ENCODE measurements at places on chromosomes 7 and 10.

GRCh38 chr10:89371987-89372386 is 5.9 kb upstream of the IFIT1B start:
- no peak for DNase-seq

DNA sequence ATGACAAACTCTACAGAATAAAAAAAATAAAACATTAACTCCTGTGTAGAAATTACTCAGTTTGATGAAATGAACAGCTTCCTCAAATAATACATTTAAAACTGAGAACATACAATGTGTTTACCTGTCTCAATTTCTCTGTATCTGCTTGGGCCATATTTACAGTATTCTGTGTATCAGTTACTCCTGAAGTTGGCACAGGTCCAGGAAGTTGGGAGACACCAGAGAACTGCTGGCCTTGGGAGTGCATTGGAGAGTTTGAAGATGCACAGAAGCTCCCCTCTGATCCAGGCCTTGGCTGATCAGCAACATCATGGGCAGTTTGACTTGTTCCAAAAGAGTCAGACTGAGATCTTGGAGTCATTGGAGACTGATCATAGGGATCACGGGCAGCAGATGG is 155.1 kb downstream of the GALNT11 start:
- no peak for DNase-seq

GRCh38 chr10:44293306-44293778 is 91.6 kb downstream of the CXCL12 start:
- DNase-seq = no peak

DNA sequence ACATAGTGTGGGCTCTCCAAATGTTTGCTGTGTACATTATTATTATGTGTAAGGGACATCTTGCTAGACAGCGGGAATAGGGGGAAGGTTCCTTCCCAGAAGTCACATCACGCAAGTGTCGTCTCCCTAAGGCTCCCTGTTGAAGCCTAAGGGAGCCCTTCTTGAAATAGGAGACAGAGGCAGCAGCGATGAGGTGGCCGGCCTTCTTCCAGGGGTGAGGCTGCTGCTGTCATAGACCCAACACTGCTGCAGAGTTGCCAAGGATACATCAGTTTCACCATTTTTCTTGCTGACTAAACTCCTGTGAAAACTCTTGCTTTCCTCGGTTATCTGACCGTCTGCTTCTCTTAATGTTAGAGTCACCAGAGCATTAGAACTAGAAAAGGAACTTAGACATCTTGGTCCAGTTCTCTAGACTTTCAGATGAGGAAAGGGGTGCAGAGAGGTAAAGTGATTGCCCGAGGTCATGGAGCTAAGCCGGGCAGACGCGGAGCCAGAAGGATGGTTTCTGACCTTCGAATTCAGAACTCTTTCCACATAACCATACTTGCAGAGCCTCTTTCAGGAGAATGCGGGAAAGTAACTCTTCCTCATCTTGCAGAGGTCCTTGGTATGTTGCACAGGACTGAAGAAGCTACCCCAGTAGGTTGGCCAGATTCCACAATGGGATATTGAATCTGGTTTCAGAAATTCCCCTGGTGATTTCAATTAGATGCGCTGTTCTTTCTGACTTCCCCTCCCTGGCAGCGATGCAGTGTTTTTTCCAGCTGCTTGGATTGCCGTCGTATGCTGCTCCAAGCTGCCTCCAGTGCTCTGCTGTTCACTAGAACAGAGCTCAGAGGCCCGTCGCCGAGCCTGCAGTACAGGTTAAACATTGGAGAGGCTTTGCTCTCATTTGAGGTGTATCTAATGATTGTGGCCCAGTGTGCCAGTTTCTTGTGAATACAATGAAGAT is 217.1 kb downstream of the CAMK1D start:
- no peak for DNase-seq

- no peak for DNase-seq
Measured at GRCh38 chr10:100395626-100396025, 48.6 kb downstream of the SCD start.

GRCh38 chr10:24857031-24857725 is 95.2 kb downstream of the PRTFDC1 start:
- no peak for DNase-seq

GRCh38 chr10:50456719-50457118 is 167.0 kb downstream of the SGMS1 start:
- DNase-seq = no peak

- no peak for DNase-seq
Measured at GRCh38 chr10:35735412-35735811, 93.3 kb upstream of the FZD8 start.

GRCh38 chr7:45001138-45001694 is 1.2 kb downstream of the CCM2 start:
- DNase-seq = no peak

DNA sequence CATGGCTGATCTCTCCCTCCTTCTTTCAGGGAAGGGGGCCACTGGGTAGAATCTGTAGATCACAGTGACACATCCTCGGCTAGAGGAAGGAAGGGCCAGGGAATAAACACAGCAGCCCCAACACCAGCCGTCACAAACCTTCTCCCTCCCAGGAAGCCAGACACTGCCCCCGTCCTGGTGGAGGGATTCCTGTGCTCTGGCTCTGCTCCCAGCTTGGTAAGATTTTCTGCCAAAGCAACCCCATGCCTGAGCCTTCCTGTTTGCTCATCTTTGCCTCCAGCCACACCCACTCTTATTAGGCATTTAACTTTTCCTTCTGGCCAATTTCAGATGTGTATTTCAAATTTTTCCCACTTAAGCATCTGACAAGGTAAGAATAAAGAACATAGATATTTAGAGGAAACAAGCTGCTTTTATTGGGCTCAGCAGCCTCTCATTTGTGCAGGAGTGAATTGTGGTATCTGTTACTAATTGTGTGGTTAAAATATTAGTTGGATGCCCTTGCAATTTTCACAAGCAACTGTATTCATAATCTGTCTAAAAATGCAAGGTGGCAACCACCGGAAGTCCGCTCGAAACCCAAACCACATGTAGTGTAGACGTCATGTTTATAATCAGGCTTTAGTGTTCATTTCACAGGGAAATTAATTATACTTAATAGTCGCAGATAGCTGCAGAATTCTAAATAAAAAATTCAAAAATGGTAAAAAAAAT is 13.2 kb upstream of the NPS start:
- DNase-seq = no peak

DNA sequence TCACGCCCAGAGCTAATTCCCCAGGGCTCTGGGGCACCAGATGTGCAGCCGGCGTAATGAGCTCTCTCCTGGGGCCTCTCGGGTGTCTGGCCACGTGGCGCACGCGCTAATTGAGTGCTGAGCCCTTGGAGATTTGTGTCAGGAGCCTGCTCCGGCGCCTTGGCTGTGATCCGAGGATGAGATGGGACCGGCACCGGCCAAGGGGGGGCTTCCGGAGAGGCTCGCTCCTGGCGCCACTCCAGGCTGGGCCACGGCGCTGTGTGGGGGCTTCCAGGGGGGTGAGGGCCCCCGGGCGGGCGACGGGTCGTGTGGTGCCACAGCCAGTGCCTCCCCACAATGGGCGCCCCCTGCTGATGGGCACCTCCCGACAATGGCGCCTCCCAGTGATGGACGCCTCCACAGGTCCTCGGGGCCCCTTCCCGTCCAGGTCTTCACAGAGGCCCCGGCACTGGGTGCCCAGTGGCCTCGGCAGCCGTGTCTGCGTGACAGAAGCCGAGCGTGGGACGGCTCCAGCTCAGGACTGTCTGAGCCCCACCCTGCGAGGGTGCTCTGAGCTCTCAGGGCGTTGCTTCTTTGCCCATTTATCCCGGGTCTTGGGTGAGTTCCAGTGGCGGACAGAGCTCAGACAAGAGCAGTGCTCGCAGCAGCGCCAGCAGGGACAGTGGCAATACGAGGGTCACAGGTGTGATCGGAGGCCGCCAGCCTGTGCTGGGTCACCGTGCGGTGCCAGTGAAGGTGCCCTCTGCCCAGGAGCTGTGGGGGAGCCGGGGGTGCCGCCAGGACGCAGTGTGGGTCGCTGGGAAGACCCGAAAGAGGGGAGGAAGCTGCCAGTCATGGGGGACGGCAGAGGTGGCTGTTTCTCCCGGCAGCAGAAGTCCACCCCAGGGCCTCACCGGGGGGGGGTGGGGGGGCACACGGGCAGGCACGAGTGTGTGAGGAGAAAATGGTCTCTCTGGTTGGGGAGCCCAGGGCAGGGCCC is 8.2 kb upstream of the NKX6-2 start:
- no peak for DNase-seq

- no peak for DNase-seq
Measured at GRCh38 chr10:73093922-73094850, 2.5 kb downstream of the P4HA1 start.

GRCh38 chr7:23385140-23385539 is 85.2 kb downstream of the IGF2BP3 start:
- DNase-seq = no peak

DNA sequence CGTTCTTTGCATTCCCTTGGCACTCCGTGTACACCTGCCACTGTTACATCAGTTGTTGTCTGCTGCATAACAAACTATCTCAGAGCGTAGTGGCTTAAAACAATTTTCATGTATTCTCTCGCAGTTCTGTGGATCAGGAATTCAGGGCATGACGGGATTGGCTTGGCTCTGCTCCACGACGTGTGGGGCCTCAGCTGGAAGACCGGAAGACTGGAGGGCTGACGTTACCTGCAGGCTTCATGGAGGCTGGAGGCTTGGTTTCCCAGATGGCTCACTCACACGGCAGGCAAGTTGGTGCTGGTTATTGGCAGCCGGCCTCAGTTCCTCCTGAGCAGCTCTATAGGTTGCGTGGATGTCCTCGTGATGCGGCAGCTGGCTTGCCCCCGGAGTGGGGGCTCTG is 25.5 kb downstream of the NYAP1 start:
- no peak for DNase-seq

DNA sequence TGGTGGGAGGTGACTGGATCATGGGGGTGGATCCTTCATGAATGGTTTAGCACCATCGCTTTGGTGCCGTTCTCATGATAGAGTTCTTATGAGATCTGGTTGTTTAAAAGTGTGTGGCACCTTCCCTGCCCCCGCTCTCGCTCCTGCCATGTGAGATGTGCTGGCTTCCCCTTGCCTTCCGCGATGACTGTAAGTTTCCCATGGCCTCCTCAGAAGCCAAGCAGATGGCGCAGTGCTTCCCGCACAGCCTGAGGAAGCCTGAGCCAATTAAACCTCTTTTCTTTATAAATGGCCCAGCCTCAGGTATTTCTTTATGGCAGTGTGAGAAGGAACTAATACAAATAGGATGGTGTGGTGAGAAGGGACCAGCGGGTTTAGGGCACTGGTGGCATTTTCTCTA is 243.3 kb upstream of the CELF2 start:
- DNase-seq = no peak

DNA sequence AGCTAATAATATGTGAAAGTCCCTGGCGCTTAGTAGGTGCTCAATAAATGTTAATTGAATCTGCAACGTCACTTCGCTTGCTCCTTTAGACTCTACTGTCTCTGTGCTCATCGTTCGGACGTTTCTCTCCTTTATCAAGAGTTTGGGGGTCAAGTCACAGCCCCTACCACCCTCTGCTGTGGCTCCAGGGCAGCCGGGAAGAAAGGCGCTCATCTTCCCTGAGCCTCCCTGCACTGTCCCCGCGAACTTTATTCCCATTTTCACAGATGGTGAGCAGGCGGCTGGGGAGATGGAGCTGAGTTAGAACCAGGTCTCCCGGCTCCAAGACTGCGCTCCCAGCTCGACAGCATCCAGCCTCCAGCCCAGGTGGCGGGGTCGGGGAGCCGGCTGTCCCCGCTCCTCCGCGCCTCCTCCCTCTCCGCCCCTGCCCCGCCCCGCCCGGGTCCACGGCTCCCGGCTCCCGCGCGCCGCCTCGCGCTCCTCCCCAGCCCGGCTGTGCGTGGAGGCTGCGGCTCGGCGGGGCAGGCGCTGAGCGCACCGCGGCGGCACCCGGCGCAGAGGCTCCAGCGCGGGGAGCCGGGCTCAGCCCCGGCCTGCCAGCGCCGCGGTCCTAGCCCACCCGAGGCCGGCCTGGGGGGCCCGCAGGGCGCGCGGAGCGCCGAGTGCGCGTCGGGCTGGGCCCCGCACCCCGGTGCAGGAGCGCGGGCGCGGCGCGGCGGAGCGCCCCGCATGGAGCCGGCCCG is at the start of gene CLEC2L:
CLEC2L (plus strand) TSS at position 487 of the 743 bp plus-strand sequence; CDS start at position 730, 243 bp downstream.
- DNase-seq = no peak

GRCh38 chr7:130560972-130561371 is 69.1 kb downstream of the MEST start:
- DNase-seq = peak; percentile 23

DNA sequence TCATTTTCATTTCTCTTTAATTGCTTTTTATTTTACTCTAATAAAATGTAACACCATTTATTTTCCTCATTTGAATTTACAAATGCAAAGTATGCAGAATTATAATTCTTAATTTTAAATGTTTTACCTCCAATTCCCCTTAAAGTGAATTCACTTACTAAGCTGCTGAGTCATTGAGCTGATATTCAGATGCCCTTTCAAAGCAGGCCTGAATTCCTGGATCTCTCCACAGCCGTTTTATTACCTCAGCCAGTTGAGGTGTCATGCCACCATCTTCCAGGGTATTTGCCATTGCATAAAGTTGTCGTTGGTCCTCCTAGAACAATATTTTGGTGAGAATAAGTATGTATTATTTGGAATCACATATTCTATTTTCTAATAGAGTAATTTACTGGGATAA is 33.2 kb downstream of the GNAT3 start:
- DNase-seq = no peak

DNA sequence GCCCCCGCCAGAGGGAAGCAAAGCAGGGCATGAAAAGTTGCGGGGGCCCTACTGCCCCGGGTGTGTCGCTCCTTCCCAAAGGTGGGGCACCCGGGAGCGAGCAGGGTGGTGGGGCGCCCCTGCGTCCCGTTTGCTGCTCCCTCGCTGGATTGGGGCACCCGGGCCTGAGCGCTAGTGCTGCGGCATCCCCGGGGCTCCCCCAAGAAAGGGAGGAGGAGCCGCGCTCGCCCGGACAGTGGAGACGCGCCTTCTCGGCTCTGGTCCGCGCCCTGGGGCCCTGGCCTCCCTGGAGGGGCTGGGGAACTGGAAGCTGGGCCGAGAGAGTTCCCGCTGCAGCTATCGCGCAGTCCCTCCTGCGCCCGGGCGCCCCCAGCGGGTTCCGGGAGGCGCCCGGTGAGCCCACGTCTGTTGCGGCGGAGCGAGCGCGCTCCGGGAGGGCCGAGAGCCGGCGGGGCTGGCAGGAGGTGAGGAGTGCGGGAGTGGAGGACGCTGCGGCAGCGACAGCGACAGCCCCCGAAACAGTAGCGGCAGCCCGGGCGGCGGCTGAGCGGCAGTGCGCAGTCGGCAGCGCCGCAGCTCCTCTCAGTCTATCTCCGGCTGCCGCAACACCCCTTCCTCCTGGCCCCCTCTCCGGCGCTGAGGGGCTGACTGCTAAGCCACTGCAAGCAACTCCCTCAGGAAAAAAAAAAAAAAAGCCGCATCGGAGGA is 504 bp upstream of the BMPER start:
- DNase-seq = no peak

DNA sequence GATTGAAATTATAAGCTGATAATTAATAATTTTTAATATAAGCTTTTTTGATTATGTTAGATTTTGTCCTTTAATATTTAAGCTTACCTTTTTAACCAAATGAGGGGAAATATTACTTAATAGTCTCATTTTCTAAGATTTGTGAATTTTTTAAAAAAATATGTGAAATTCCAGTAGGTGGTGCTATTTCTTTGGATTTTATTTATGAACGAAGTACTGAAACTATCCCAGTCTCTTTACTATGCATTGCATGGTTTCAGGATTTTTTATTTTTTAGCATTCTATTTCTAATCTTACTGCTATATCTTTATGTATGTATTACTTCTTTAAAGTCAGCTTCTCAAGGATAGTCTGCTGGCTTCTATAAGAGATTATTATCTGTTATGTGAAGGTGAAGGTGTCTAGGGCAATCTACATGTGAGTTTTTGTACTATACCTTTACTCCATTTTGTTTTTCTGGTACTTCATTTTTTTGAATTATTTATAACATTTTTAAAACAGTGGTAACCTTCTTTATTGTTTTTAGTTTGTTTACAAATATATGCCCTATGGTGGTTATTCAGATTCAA is 78.3 kb downstream of the ATRNL1 start:
- no peak for DNase-seq
